NCI-H187 (cell line): ENCODE measurements at places on chromosomes 6 and 20.

DNA sequence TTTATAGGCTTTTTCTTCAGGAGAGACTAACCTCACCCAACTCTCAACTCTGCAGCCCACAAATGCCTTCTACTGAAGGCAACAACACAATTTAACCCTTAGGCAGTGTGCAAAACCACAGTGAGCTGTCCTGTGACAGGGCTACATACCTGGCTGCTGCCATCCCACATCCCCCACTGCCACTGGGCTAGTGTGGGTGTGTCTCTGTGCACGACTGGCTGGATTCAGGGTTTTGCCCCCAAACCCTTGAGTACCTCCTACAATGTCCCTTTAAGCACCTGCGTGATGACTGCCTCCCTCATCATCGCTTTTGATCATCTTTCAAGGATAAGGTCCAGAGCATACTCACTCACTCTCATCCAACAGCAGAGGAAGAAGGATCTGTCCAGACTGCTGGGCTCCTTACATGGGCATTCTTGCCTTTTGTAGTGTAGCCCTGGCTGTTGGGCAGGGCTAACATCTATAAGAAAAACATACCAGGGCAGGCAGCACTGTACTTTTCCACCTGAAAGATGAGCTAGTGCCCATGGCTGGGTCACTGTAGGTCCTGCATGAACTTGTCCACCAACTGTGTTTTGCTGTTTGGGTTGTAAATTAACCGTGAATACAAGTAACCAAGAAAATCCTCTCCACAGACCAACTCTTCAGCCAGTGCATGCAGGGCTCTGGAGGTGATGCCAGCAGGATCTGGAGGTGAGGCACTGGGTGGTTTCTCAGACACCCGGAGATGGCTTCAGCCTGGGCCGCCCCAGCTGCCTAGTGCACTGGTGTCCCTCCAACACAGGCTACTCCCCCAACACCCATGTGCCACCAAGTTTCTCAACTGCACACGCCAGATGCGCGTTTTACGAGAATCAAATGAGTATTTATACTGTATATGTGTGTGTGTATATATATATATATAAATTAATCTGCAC, 45.2 kb downstream of the PLCG1 start:
- no peak for DNase-seq

DNA sequence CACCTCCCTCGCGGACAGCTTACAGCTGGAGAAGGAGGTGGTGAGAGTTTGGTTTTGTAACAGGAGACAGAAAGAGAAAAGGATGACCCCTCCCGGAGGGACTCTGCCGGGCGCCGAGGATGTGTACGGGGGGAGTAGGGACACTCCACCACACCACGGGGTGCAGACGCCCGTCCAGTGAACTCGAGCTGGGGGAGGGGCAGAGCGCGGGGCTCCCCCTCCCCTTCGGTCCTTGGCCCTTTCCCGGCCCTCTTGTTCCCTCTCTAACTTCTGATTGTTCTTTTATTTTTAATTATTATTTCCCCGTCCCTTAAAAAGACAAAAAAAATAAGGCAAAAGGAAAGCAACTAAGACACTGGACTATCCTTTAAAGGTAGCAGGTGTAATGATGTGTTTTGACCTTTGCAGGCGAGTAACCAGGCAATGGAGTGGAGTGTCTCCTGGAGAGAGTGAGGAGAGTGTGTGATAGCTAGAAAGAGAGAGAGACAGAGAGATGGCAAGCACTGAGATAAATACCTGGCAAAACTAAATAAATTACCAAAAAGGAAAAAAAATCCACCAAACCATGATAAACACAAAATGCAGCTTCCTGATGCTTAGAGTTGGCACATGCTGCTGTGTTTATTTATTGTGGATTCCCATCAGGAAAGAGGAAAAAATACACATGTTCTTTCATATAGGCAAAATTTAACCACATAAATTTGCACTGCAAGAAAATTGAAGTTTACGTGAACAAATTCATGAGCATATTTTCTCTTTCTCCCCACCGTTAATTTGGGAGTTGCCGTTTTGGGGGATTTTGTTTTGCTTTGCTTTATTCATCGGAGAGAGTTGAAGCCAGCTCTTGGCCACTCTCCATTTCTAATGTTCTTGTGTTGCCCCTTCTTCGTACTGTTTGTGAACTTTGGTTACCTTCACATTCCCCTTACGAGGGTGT, 1.9 kb downstream of the POU3F2 start:
- peak; percentile 58 for DNase-seq

- DNase-seq: no peak
These were observed 18.7 kb upstream of the QKI start for GRCh38 chr6:163395831-163396185.

- DNase-seq: no peak
These were observed 148.1 kb upstream of the UST start for GRCh38 chr6:148598724-148599123.

DNA sequence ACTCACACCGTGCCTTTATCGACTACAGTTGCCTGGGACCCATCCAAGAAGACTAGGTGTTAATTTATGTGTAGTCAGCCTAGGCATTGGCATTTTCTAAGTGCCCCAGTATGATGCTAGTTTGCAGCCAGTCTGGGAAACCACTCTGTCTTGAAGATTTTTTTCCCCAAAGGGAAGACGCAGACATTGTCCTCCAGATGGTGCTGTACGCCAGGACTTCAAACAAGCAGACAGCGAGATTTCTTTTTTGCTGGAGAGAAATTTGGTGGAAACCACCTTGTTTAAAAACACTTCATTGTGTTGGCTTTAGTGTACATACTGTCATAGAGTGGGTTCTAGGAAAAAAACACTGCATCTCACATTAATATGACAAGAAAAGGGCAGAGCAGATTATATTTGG, 30.0 kb downstream of the ALDH5A1 start:
- no peak for DNase-seq

- no peak for DNase-seq
These were observed 75.7 kb downstream of the BMP7 start for GRCh38 chr20:57190536-57191264.

GRCh38 chr6:33579828-33580714, at the start of gene BAK1:
Gene BAK1 (minus strand): TSS chr6:33580276. CDS start chr6:33577604, 2,672 bp downstream.
- DNase-seq: peak; percentile 61

DNA sequence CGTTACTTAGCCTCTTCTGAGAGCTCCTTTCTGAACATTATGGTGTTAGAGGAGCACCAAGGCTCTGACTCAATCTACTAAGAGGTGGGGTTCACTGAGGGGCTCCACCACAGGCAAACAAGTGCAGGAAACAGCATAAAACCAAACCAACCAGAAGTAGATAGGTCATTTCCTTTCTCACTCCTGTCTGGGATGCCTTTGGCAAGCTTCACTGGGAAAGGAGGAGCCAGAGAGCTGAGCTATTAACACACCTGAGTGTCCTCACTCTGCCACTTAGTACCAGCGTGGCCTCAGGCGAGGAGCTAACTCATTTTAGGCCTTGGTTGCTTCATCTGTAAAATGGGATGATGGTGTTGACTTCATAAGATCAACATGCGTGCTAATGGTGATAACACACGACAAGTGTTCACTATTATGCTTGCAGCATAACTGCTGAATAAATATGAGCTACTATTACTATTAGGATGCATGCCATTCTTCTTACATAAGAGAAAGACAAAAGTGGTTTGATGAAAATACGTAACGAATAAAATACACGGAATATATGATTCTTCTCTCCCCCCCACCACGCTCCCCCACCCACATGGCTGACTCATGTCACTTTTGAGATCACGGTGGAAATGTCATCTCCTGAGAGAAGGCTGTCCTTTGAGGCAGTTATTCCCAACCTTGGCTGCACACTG, 185.4 kb downstream of the BCAS1 start:
- no peak for DNase-seq

- no peak for DNase-seq
These were observed 11.4 kb downstream of the TJAP1 start for GRCh38 chr6:43488667-43489276.

- DNase-seq: no peak
These were observed at the start of gene RNF39 for GRCh38 chr6:30075094-30075789. Gene RNF39 (minus strand): TSS chr6:30075769. CDS start chr6:30075585, 184 bp downstream.

DNA sequence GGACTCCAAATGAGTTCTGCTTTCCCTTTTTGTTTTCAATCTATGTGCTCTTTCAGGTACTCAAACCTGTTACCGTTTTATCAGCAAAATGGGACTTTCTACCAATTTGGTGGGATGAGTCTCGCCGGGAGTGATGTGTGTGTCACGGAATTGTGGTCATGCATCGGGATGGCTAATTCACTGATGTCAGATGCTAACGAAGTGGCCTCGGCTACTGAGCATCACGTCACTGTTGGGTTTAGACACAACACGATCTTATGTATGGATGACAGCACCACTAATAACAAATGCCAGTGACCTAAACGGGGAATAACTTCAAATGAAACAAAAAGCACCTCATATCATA, 1.6 kb upstream of the PCK1 start:
- no peak for DNase-seq

DNA sequence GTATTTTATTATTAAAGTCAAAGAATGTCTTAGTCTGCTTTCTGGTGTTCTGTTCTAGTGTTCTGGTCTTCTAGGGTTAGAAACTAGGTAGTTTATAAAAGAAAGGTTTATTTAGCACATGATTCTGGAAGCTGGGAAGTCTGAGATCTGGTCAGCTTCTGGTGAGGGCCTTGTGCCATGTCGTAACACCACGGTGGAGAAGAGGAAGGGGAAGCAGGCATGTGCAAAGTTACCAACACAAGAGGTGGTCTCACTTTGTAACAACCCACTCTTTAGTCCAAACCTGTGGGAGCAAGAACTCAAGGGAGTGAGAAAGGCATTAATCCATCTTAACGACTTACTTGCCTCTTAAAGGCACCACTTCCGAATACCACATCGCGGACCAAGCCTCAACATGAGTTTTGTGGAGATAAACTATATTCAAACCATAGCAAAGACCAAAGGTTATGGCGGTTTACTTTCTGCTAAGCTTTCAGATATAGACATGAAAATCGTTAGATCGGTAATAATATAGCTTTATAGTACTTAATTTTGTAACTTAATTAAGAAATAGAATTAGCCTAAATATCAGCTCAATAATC, 99.4 kb downstream of the NCOA3 start:
- DNase-seq: no peak

DNA sequence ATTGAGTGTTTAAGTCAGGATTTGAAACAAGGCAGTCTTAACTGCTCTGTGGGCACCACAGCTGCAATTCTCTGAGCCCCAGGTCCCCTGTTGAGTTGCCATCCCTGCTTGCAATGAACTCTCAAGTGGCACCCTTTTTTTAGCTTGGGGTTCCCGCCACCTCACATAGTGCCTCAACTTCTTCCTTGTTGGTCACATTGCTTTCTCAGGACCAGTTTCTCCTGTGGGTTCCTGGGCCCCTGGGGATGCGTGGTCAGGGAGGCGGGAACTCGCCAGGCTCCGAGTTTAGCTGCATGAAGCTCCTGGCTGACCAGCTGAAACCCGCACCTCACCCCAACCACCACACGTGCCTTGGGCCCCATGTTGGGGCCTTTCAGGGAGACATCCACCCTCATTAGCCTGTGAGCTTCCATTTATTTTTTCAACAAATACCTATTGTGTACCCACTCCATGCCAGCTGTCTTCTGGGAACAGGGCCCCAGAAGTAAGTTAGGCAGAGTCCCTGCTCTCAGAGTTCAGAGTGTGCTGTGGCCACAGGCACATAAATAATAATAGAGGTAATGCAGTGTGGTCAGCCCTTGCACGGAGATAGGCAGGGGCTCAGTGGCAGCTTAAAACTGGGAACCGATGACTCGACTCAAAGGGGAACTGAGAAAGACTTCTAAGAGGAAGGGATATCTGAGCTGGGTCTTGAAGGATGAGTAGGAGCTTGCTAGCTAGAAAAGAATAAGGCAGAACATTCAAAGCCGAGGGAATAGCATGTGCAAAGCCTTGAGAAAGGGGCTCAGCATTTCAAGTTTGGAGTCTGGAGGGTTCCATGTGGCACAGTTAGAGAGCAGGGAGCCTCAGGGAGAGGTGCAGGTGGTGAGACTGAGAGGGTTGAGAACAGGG, 33.9 kb upstream of the FAM83D start:
- DNase-seq: no peak

- DNase-seq: peak; percentile 54
These were observed at the start of gene HELZ2 for GRCh38 chr20:63574156-63574828. Gene HELZ2 (minus strand): TSS chr20:63574239. CDS start chr20:63572385, 1,854 bp downstream.

DNA sequence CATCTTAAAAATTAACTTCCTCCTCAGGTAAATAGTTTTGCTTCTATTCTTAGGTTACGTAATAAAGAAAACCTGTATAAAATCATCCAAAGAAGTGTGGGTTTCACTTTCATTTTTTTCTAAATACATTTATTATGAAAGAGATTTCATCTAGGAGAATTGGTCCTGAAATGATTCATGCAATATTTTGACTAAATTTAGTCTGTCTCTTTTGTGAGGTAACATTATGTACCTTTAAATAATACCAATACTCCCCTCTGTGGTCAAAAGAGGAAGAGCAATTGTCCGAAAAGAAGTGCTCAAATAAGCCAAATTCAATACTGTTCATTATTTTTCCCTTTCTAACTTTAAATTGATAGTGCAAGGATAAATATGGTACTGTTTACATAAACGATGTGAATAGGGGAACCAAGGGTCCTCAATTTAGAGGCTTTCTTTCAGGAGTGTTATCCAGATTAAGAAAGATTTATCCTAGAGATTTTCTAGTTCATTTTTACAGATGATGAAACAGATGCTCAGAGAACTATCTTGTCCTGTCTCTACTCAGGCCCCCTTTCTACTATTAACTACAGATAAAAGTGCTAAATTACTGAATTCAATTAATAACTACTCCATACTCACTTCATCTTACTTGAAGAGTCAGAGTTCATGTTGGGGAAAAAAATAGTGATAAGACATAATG, 26.2 kb downstream of the CYP39A1 start:
- no peak for DNase-seq

DNA sequence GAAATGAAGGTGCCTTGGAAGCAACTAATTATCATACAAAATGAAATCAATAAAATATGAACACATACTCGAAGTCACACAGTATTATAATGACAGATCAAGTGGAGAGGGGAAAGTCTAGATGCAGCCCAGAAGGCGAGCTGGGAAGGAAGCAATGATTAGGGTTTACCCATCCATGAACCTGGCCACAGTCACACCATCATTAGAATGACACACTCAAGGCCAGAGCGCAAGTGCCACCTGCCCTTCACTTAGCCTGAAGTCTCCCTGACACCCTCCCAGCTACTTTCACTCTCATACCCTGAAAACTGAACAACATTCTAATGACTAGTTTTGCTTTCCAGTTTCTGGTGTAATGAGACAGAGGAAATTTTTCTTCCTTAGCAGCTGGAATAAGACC, 302.8 kb upstream of the JARID2 start:
- no peak for DNase-seq

DNA sequence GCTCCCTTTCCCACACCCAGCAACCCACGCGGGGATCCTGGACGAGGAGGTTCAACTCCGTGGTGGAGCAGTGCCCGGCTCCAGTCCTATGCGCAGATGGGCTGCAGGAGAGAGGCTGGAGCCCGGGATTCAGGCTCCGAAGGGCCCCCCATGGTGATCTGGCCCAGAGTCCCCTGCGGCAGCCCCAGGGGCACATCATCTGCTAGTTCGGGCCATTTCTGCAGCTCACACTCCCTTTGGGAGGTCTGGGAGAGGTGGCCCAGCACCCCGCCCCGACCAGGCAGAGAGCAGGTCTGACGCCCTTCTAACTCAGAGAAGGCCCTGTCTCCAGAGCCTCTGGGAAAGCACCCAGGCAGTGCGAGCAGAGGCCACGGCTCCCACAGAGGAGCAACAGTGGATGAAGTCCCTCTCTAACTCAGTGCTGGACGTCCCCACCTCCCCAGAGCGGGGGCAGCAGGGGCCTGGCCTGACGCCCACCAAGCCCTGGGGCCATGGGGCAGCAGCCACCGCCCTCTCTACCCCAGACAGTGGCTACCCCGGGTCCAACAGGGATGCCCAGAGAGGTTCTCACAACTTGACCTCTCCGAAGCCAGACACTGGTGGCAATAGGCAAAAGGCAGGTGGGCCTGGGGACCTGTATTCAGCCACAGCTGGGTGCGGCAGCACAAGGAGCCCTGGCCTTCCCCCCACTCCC, 3.3 kb downstream of the KCNQ2 start:
- DNase-seq: no peak
